ENCODE measurements at places on chromosomes 3 and 15.

DNA sequence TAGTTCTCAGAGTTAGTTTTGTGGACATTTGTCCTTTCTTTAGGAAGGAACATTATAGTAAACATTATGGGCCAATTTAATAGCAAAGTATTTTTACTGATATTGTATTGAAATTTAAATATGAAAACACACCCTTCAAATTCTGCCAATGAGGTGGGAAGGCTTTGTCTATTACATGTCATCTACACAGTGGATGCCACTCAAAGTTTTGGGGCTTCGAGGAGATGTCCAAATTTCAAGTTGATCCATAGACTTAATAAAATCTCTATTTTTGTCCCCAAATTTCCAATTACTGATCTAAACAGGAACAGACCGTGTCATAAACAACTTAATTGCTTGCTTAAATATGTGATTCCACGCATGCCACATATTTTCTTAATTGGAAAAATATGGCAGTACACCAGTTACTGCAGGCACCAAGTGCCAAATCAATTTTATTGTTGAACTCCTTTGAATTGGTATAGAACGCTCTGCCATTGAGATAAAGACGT, 1.7 kb downstream of the SHOX2 start:
- DNase-seq = no peak

DNA sequence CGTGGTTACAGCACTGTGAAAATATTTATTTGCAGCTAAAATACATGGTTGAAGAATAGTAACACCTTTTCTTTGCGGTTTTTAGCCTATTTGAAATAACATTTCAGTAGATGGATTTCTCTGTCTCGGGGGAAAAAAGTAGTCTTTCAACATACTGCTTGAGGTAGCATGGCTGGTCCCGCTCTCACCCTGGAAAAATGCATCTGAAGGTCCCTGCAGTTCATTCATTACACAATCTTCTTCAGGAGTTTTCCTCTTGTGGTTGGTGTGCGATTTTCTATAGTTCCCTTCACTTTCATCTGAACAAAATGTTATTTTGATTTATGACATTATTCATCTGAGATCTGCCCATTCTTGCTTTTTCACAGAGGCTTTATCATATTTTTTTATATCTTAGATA, 75.9 kb downstream of the STRIT1 start:
- no peak for DNase-seq

DNA sequence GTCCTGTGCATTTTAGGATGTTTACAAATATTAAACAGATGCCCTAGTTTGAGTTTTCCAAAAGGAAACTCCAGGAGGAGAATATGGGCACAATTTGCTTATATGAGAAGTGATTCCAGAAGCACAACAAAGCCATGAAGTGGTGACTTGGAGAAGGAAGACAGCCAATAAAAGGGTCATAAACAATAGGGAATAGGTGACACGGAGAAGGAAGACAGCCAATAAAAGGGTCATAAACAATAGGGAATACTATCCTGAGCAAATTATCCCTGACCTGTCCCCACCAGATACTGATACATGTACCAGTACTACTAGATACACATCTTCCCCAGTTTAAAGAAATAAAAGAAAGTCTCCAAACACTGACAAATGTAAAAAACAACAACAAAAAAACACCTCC, 663.6 kb downstream of the GBE1 start:
- DNase-seq = no peak

DNA sequence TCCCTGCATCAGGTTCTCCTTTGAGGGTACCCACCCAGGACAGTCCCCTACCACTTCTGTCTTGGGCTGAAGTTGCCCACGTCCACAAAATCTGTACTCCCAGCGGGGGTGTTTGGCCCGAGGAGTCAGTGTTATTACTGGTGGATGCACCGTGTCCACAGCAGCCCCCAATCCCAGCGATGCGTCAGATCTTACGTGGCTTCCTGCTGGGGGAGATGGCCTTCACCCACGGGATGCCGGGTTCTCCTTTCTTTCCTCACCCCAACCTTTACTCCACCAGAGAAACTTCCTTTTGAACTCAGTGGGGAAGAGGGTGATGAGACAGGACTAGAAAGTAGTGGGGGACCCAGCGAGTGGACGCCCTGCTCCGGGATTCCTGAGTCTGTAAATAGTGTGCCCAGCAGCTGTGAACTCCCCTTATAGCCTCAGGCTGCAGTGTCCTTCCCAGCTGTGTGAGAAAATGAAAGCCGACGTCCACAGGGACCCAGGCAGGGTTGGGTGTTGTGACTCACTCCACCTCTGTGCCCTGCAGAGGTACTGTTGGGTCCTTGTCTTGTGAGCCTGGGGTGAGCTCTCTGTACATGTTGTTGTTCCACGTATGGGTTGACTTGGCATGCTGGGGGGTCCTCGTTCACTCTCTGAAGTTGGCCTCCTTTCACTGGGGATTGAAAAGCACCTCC, 31.5 kb downstream of the CRTAP start:
- no peak for DNase-seq

DNA sequence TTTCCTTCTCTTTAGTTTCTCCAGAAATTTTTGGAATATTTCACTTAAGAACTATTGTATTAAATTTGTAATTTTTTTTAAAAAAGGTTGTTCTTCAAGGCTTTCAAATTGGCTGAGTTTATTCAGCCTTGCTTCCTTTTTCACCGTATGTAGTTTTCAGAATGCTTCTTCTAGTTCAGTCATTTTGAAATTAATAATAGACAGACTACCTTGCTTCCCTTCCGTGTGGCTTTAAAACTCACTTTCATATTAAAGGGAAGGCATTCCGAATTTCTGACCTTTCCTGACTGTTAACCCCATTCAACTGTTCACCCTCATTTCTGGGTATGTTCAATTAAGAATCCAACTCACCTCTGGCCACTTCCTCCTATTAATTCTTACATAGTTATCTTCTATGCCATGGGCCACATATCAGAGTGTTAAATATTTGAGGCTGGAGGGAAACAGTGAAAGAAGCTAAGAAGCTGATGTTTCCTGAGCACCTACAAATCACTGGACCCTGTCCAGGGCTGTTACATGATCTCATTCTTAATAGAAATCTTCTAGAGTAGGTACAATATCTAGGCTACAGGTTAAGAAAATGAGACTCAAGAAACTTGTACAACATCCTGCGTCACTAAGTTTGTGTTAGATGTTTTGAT, 237.5 kb downstream of the P3H2 start:
- DNase-seq = no peak

DNA sequence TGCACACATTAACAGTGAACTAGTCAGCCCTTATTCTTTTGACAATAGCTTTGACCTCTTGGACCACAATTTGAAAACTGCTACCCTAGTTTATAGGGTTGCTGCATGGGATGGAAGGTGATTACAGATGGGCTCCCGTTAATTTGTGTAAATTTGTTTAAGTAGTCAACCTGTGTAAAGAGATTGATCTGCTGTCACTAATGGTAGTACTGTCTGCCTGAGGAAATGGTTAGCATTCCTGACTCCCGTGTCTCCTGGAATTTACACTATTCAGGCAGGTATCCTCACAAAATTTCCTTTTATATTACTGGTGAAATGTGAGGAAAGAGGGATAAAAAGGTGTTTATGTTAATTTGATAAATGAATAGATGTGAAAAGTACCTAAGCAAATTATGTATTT, 15.3 kb upstream of the EBLN2 start:
- DNase-seq = peak; percentile 76

- DNase-seq = no peak
Observed at GRCh38 chr3:150330174-150330573, 77.9 kb upstream of the TSC22D2 start.

DNA sequence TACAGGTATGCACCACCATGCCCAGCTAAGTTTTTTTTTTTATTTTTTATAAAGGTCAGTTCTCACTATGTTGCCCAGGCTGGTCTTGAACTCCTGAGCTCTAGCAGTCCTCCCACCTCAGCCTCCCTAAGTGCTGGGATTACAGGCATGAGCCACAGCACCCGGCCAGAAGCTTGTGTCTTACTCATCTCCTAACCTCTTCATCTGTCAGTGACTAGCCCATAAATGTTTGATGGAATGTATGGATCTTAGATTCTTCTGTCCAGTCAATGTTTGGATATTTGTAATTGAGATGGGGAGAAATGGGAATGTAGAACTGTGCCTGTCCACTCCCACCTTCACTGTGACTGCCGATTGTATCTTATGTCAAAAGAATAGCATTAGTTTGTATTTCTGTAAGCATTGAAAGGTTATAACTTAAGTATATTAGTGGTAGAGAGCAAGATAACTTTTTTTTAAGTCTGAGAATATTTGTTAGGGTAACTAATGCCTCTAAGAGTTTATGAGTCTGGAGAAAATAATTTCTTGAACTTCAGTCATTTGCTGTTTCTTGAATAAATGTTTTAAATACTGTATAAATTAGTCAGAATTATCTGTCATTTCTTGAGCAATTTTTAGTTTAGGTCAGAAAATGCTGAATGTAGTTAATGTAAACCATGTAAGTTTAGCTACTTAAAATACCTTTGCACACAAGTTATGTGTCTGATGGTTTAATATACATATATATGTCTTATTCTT, 215.3 kb upstream of the CGNL1 start:
- DNase-seq = no peak

DNA sequence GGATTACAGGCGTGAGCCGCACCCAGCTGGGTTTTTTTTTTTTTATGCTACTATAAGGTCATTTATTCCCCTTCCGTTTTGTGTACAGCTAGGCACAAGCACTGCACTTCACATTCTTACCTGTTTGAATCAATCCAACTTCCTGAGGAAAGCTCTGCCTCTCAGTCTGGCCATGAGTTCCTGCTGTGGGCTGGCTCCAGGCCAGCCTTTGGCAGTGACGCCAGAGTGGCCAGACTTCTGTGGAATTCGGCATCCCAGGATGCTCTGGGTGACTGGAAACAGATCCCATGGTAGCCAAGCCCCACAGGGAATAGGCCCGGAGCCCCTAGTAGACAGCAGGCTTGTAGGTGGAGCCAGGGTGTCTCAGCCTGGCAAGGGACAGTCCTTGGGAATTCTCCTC, 21.5 kb upstream of the TIMP4 start:
- DNase-seq = peak; percentile 56
